Non-pigmented ciliary epithelial cell (primary cell): ENCODE measurements at places on chromosomes 5 and 9.

- DNase-seq = no peak
Measured at GRCh38 chr5:21784487-21784886, 1068.7 kb downstream of the CDH12 start.

DNA sequence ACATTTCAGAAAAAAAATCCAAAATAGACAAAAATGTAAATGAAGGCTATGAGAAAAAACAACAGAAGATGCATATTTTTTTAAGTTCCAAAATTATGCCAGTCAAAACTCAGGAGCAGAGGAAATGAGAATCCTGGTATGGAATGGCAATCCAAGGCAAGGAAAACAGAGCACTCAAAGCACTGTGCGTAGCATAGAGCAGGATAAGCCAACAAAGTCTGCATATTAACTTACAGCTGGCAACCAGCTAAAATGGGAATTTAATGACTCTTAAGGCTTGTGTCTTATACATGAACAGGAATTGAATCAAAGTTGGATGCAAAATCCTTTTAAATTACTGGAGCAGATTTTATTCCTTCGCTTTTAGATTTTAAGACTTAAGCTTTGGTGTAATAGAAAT lies 203.5 kb upstream of the DAPK1 start:
- no peak for DNase-seq

DNA sequence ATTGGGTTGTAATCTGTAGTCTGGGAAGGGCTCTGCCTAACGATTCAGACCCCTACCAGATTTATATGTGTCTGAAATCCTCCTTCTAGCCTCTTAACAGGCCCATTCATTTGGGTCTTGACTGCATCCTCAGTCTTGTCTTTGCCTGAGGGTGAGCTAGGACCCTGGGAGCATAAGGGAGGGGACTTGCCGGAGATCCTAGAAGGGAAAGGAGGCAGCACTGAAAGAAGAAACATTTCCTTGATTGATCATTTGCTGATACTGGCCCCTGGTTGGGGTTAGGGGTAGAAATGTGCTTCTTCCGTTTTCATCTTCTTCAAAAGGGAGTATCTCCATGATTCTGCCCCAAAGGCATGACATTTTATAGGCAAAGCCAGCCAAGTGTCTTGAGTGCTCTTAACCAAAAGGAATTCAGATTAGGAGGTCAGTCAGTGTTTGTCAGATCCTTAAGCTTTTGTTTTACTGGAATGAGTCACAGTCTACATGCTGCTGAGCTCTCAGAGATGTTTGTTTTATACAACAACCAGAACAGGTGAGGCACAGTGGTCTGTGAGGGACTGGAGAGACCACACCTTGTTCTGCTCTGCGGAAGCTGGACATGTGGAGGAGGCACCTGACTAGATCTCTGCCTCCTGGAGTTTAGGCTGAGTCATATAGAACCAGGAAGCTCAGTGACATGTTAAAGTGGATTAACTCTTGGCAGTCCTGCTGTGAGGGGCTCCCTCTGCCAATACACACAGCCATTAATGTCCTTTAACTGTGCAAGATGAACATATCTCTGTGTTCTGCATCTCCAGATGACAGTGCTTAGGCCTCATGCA lies 37.7 kb downstream of the PCDHAC2 start:
- no peak for DNase-seq

GRCh38 chr5:761854-762710 lies 22.4 kb downstream of the ZDHHC11B start:
- no peak for DNase-seq

- DNase-seq = no peak
Measured at GRCh38 chr9:135068776-135069415, 18.6 kb upstream of the OLFM1 start.

DNA sequence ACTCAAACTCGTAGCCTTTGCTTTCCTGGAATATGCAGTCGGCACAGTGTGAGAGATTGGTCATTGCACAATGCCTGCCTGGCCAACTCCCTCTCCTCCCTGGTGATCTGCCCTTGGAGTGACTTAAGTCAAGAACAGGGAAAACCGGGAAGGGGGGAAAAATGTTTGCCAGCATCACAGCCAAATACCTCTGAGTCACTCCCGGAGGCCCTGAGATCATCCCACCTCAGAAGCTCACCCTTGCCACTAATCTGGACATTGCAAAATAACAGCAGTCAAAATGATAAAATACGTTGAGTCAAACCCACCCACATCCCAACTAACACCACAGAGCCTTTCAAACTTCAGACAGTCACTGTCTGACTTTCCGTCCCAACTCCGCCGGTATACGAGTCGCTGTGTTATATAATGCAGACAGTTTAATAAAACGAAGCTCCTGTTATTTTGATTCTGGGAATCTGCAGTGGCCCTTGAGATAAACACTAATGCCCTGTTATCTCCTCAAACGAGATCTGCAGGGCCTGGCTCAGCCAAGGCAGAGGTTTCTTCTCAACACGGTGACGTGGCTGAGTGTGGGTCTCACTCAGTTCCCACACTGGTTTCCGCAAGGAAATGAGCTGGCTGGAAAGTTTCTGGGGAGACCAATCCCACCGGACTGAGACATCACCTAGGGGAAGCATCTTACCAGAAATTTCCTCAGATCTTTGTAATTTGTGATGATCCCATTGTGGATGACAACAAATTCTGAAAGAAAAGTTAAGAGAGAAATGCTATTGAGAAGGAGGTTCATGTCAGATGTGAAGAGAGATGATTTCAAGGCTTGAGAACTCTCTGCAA lies 22.1 kb downstream of the GFPT2 start:
- peak; percentile 95 for DNase-seq

- no peak for DNase-seq
Measured at GRCh38 chr5:1413611-1414241, 31.5 kb downstream of the SLC6A3 start.

- DNase-seq = no peak
Measured at GRCh38 chr9:34179213-34180136, 632 bp downstream of the UBAP1 start.

GRCh38 chr9:126869368-126869767 lies 8.9 kb downstream of the ZBTB34 start:
- DNase-seq = no peak

- no peak for DNase-seq
Measured at GRCh38 chr9:137275588-137276472, 1.7 kb upstream of the TOR4A start.

- no peak for DNase-seq
Measured at GRCh38 chr5:172854451-172854871, 20.4 kb downstream of the ERGIC1 start.

DNA sequence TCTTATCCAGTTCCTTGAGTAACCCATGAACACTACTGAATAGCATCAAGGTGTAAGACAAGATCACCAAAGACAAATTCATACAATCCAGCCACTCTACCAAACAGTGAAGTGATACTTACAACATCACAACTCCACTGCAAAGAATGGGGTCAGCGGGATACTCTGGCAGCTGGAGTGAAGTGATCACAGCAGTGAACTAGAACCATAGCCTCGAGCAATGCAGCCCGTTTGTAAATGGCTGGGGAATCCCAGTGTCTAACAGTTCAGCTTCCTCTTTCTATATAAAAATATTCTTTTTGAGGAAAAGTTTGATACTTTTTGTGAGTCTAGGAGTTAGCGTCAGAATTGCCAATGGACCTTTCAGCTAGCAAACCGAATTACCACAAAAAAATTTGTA lies 515.2 kb downstream of the ZNF608 start:
- DNase-seq = no peak

DNA sequence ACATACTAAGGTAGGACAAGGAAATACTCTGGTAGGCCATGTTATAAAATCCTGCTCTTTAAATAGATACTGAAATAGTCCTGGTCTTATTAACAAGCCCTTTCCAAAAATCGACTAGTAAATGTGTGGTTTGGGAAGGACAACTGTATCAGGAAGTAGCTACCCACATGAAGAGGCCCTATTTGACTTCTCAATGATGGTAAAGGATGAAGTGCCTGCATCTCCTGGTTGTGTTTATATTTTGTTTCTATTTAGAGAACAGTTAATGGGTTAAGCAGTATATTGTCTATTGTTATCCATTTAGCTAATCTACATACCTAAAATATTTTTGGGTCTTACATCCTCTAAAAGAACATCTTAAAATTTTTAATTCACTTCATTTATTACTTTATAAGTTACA lies 12.5 kb downstream of the GDF9 start:
- DNase-seq = no peak

DNA sequence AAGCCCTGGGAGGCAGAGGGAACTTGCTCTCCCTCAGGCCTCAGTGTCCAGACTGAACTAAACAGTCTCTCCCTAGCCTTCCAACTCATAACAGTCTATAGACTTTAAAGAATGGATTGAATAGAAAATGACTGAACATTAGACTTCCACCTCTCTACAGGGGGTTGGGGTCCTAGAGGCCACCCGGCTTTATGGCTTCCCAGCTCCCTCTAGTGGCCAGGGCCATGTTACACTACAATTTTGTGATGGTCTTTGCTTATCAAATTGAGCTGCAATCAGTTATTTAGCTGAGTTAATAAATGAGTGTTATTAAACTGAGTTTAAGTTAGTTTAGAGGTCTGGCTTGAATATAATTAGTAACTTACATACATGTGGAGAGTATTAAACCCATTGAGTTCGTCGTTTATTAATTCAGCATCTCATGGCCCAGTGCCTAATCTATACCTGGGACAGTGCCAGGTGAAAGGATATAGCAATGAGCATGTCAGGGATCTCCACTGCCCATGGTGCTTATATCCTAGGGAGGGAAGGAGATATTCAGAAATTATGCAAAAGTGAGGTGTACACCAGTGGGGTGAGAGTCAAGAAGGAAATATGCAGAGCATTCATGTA lies 105.2 kb downstream of the SH3TC2 start:
- DNase-seq = no peak

GRCh38 chr9:33467526-33467925 lies 6.2 kb downstream of the NOL6 start:
- DNase-seq = no peak

DNA sequence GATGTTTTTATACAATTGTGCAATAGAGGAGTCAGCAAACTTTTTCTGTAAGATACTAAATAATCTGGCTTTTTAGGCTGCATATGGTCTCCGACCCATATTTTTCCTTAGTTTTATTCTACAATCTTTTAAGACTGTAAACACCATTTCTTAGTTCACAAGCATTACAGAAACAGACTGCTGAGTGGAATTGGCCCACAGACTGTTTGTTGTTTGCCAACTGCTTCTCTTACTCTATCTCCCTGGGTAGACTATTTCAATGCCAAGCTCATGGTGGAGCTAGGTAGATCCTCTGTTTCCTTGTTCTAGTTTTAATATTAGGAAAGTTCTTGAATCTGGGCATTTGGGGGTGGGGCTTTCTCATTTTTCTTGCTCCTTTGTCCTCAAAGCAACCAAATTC lies 857.6 kb downstream of the TLE1 start:
- no peak for DNase-seq

DNA sequence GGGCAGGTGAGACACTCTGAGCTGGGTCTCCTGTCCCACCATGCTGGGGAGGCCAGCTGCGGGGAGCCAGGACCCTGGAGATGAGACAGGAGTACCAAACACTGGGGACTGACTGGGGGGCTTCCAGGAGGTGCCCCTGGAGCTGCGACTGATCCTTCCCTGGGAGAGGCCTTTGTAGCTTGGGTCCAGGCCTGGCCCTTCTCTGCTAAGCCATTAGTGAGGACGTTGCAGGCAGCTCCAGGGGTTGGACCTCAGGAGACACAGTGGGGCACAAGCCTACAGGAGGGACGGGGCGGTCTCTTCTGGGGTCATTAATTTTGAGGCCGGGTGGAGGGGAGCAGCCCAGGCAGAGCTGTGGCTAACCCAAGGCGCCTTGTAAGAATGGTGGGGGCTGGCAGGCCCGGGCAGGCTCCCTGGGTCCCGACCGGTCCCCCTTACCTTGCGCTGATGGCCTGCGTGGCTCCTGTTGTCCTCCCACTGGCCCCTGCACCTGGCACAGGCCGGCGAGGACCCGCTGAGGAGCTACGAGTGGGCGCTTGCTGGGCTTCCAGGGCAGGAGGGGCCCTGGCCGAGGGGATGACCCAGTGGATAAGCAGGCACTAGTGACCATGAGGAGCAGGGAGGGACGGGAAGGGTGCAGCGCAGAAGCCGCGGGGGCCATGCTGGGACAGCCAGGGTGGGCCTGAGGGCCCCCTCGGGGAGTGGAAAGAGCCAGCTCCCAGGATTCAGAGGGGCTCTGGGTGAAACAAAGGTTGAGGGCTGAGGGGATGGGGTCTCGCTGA lies 5.1 kb downstream of the MRPS2 start:
- DNase-seq = no peak

DNA sequence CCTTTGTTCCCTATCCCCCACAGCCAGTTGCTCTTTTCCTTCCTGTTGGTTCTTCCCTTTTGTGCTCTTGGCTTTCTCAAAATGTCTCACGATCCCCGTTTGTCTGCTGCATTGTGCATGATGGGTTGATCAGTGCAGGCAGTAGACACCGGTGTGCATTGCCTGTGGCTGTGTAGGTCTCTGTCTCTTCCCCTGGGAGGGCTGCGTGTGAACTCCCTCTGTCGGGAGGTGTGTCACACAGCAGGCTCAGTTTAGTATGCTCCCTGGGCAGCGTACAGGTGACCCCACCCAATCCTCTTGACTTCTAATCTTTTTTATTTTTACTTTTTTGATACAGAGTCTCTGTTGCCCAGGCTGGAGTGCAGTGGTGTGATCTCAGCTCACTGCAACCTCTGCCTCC lies 265.3 kb downstream of the FSTL4 start:
- DNase-seq = no peak

- no peak for DNase-seq
Measured at GRCh38 chr5:38263983-38264382, 5.6 kb downstream of the EGFLAM start.

GRCh38 chr9:20771729-20772128 lies 87.7 kb downstream of the FOCAD start:
- DNase-seq = no peak

DNA sequence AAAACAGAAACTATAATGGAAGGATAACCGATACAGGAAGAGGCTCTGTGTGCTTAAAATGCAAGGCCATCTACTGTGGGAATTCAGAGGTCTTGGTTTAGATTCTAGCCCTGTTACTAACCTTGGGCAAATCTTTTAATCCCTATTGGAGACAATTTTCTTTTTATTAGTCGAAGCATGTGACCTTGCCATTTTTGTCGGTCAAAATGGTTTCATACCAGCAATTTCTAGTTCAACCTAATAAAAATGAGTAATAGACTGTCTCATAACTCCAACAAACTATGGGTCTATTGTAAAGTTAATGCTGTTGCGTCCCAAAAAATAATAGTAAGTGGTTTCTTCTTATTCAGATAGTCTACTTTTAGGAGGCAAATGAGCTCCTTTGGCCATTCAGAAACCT lies 38.4 kb downstream of the PRR16 start:
- no peak for DNase-seq

DNA sequence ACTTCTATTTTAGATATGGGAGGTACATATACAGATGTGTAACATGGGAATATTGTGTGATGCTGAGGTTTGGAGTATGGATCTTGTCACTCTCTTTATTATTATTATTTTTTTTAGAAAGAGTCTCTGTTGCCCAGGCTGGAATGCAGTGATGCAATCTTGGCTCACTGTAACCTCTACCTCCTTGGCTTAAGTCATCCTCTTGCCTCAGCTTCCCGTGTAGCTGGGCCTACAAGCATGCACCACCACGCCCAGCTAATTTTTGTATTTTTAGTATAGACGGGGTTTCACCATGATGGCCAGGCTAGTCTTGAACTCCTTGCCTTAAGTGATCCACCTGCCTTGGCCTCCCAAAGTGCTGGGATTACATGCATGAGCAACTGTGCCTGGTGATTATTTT lies 138.4 kb upstream of the SLC28A3 start:
- no peak for DNase-seq

GRCh38 chr9:98807814-98808195 lies 335 bp downstream of the GALNT12 start:
- DNase-seq = no peak
